Iris pigment epithelial cell (primary cell): ENCODE measurements at places on chromosomes 13 and 19.

DNA sequence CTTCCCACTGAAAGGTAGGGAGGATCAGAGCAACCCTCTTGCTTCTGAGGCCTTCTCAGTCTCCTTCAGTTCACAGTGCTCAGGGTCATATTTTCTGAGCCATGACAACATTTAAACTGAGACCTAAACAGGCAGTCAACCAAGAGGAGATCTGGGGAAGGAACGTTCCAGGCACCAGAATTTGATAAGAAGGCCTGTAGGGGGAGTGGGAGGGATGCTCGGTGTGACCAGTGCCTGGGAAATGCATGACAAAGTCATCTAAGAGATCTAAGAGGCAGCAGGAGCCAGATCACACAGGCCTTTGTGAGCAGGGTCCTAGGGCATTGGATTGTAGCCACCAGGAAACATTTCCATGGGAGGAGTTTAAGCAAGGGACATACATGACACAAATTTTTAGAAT lies 71.6 kb downstream of the SHISA2 start:
- peak; percentile 5 for DNase-seq

DNA sequence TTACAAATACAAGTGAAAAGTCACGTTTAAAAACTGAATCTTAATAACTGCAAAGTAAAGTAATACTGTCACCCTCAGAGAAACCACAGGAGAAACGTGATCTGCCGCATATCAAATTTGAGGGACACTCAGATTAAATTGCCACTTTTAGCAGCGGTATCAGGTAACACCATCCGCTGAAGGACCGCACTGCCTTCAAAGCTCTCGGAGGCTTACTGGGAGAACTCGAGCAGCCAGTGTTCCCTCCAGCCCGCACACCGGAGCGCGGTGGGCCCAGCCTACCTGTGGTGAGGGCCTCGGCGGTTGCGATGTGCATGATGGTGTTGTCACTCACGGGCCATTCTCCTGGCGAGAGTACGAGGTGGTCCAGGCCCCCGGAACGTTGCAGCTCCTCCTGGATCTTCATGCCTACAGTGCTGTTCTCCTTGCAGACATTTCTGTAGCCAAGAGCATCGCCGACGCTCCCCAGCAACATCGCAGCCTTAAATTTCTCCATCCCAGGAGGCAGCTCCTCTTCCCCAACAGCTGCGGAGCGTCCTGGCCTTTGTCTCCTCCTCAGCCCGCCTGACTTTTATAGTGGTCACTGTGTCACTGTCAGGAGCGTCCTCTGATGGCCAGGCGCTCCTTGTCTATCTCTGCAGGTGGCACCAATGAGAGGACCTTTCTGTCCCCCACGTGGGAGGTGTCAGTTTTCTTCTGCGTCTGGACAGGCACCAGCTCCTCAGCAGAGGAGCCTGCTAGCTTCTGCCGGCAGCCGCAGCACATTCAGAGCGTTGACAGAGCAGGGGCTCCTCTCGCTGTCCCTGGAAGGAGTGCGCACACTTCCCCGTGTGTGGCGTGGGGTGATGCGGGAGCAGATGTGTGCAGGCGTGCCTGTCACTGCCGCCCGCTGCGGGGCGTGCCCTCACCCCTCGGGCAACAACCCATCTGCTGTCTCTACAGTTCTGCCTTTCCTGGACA lies at the start of gene ADPRHL1:
Gene ADPRHL1, minus strand, starts transcription at position 547 of the 960 bp plus-strand sequence. Its CDS starts 51 bp downstream, at position 496.
- DNase-seq = no peak

GRCh38 chr13:47252627-47253026 lies 355.8 kb upstream of the HTR2A start:
- DNase-seq = no peak

DNA sequence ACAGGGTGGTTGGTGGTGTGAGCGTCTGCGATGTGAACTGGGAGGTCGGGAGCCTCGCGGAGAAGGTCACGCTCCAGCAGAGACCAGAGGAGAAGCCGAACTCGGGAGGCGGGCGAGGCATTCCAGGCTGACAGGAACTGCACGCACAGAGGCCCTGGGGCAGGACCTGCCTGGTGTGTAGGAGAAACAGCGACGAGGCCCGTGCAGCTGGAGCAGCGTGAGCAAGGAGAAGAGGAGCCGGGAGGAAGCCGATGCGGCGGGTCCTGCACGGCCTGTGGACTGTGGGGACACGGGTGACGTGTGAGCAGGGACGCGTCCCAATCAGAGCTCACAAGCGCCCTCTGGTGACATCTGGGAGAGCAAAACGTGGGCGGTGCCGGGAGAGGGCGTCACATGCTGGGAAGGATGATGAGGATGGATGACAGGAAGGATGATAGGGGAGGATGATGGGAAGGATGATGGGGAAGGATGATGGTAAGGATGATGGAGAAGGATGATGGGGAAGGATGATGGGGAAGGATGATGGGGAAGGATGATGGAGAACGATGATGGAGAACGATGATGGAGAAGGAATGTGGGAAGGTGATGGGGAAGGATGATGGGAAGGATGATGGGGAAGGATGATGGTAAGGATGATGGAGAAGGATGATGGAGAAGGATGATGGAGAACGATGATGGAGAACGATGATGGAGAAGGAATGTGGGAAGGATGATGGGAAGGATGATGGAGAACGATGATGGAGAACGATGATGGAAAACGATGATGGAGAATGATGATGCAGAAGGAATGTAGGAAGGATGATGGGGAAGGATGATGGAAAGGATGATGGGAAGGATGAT lies 16.1 kb upstream of the MADCAM1 start:
- peak; percentile 55 for DNase-seq

- DNase-seq = peak; percentile 74
Observed at GRCh38 chr19:29528350-29528945, 2.7 kb downstream of the VSTM2B start.

GRCh38 chr19:16075430-16076153 lies 703 bp upstream of the TPM4 start:
- no peak for DNase-seq

DNA sequence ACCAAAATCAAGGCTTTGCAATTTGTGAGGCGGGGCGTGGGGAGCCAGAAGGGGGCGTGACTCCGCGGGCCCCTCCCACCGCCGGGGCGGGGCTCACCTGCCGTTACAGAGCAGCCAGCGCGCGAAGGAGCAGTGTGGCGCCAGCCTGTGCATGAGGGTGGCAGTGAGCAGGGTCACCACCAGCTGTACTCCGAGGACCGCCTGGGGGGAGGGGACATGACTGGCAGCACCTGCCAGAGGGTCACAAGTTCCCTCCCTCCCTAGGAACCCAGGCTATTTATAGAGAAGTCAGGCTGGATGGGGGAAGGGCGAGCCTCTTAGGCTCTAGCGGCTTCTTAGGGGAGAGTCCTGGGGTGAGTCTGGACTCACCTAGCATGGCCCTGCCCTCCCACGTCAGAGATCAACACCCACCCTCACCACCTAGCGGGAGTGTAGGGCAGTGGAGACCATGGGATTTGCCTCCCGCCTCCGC lies 3.6 kb downstream of the TMEM161A start:
- no peak for DNase-seq

- DNase-seq = no peak
Observed at GRCh38 chr13:97475011-97475410, 41.0 kb downstream of the RAP2A start.

DNA sequence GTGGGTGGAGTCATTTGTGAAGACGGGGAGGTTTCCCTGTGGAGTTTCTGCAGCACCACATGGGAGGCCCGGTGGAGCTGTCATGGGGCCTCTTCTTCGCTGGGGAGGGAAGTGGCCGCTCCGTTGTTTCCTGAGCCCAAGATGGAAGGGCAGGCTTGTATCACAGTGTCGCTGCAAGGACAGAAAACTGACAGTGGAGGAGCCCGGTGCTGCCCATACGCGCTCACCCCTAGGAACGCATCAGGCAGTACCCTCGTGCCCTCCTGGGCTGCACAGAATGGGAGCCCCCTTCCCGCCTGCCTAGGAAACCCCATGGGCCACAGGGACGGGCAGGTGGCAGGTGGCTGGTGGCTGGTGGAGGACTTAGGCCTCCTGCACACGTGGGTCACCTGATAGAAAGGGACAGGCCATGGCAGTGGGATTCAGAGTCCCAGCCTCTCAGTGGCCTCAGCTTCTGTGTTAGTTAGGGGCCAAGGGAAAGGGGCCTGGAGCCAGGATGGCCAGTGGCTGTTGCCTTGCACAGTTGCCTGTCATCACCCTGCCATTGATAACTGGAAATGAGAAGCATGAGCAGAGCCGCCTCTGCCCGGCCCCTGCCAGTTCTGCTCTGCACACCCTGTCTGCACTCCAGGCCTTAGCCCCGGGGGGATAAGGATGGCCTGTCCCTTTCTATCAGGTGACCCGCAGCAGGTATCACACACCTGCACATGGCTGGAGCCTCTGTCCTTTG lies 7.6 kb downstream of the COL4A2 start:
- DNase-seq = no peak

DNA sequence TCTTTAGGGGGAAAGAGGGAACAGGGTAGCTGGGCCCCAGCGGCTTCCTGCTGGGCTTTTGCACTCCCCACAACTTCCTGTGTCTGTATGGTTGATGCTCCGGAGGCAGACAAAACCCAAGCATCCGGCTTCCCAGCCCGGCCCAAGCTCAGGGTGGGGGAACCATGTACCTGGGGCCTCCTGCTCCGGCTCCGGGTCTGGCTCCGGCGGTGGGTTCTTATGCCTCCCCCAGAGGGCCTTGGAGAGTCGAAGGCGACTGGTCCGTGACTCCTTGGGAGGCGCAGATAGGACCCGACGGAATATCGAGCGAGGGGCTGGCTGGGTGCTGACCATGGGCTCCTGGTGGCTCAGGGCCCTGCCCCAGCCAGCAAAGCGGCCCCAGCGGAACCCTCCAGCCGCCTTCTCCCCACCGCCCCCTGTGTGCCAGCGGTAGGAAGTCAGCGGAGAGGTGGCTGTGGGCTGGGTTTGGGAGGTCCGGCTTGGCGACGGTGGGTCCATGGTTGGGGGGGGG lies 428 bp downstream of the RASAL3 start:
- no peak for DNase-seq

DNA sequence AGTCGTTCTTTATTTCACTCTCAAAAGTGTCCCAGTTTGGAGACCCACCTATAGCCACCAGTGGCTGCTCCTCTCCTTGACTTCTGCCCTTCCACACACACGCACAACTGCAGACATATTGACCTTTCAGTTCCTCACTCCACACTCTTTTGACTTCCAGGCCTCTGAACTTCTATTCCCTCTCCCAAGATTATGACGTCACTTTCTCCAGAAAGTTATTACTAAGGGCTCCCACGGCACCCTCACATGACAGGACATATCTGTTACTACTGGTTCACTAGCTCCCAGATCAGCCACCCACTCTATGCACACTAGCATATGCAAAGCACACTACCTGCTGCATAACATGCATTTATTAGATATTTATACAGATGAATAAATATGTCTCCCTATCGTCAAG lies 45.9 kb downstream of the XPO4 start:
- no peak for DNase-seq

DNA sequence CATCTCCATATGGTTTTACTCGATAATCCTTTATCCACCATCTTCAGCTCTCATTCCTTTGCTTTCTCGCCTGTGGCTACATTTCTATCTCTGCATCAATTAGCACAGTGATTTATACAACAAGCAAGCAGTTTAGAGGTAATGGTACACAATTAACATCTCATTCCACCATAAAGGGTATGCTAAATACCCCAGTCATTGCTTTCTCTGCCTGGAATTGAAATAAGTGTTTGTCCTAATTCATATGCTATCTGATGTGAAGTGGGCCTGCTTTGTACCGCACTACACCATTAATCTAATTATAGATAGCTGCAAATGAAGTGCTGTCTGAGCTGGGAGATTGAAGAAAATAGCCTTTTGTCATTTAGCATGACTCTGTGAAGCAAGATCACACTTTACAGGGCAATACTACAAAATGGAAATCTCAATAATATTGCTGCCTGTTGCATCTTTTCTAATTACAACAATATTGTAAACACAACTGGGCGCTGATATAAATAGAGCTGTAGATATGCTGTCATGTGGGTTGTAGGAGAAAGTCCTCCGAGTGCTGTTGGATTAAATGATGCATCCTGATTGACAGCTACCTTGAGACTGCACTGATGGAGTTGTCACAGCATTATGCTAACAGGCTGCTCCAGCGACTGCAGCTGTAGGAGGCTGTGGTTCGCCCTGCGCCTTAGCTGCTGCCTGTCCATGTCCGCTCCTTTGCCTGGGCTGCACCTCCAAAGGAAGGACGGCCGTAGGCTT lies 78.2 kb downstream of the GGACT start:
- DNase-seq = no peak

GRCh38 chr19:47492571-47493377 lies 8.8 kb upstream of the KPTN start:
- DNase-seq = no peak

DNA sequence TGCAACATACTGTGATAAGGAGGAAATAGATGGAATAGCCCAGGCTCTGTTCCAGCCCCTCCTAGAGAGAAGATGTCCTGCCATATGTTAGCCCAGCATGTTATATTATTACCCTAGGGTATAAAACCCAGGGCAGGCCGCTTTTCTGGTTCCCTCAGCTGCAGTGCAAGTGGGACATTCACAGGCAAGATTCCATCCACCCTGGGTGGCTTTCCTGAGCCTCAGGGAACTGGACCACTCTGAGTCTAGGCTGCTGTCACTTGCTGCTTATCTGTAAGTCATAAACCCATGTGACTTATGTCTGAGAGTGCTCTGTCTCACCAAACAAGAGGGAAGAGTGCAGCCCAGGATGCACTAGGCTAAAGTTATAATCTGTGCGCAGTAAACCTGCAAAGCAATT lies 413.2 kb downstream of the MZT1 start:
- DNase-seq = no peak

DNA sequence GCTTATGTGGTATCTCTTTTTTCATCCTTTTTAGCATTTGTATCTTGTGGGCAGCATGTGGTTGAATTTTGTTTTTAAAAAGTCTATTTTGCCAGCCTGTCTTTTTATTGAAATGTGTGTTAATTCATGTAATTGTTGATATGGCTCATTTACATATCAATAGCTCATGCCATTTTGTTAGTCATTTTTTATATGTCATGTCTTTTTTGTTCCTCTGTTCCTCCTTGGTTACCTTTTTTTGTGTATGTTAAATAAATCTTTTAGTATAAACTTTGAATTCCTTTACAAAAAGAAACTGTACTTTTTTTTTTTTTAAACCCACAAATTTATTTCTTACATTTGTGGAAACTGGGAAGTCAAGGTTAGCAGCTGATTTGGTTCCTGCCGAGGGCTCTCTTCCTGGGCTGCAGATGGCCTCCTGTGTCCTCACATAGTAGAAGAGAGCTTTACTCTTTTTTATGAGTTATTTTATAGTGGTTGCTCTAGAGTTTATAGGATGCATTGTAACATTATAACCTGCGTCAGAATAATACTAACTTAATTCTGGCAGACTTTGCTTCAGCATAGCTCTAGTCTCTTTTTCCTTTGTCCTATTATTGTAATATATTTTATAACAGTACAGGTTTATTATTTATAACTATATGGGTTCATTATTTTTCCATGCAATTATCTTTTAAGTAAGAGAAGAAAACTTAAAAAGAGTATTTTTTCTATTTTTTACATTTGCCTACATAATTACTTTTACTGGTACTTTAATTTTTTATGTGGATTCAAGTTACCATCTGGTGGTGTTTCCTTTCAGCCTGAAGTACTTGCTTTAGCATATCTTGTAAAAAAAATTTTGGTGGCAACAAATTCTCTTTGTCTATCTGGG lies 86.3 kb downstream of the URI1 start:
- no peak for DNase-seq

DNA sequence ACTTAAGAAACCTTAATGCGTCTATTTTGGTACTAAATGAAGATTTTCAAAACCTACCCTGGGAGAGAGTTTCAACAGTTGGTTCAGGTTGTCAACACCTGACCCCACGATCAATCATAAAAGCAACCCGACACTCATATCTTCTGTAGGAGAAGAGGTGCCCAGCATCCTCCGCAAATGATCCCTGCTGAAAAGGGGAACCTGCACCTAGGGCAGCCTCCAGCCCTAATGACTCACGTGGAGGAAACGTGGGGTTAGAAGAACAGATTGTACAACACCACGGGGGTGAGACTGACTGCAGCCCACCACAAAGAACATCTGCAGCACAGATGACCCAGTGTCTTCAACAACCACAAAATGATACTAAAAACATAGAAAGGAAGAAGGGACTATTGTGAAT lies 116.3 kb downstream of the RAB20 start:
- DNase-seq = peak; percentile 84
